RKO (cell line): ENCODE measurements at places on chromosomes 12 and 14.

GRCh38 chr14:100401792-100402191, 78.7 kb downstream of the SLC25A47 start:
- DNase-seq = no peak

- peak; percentile 72 for DNase-seq
These were observed 25.6 kb upstream of the ARID4A start for GRCh38 chr14:58272588-58273372.

GRCh38 chr12:100859063-100859627, 64.6 kb downstream of the ANO4 start:
- no peak for DNase-seq

DNA sequence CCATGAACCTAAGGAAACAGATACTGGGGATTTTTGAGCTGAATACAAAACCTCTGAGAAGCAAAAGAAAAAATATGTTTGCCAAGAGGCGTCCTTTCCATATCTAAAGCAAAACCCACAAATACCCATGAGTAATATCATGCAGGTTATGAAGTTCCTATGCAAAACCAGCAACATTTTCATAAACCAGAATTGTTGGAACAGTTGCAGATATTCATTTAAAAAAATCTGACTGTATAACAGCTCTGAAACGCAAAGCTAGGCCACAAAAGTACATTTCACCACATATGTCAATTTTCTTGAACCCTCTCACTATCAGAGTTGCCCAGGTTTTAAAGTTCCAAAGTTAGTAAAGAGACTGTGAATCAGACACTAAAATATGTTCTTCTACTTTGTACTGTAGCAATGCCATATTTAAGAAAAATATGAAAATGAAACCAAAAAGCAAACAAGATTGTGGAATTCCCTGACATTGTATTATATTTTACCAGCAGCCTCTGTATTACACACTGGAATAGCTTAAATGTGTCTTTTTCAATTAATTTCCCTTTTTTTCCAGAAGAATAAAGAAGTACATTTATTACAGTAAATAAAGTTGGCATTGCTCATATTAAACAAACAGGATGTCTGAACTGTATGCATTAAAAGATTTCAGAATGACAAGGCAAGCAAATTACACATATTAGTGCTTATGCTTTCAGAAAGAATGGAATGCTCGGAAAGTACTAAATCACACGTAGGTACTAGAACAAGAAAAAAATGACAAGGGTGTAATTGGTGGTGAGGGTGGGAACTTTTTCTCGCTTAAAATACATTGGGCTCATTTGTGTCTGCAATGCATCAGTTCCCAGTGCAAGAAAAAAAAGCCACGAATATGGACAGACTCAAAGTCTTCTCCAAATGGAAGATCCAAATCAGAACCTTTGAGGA, 33.6 kb upstream of the HIF1A start:
- no peak for DNase-seq

DNA sequence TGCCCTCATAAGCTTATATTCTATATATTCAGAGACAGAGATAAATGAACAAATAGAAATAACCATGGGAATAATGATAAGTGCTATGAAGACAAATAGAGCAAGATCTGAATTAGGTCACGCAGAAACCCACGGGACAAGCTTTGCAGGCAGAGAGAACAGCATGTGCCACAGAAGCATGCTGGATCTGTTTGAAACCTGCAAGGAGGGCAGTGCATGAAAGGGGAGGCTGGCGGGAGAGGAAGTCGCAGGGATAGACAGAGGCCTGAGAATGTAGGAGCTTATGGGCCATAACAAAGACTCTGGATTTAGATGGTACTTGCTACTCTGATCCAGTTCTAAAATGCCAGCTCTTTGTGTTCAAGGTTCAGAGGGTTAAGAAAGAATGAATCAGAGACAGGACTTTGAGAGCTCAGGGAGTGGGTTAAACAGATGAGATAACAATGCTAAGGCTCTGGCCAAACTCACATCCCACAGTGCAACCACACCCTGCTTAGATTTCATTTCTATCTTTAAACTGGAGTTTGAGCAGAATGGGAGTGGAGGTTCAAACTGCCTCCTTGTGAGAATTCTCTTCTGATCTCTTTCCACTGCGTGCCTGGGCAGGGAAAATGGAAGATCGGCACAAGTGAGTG, 49.2 kb upstream of the PPP1R12A start:
- DNase-seq = no peak

DNA sequence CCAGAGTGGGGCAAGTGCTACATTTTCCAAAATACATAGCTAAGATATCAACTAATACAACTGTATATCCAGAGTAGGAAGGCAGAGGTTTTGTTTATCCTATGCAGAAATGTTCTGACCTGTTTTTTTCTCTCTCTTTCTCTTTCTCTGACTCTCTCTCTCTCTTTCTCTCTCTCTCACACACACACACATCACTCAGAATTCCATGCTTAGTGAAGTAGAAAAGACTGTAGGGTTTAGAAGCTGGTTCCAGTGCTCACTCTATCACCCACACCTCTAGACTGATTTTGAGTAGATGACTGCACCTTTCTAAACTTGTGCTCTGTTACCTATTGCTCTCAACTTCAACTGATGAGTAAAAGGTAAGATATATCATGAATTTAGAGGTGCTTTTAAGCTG, 356.7 kb downstream of the LRIG3 start:
- DNase-seq = no peak

- no peak for DNase-seq
These were observed 14.2 kb downstream of the APPL2 start for GRCh38 chr12:105221583-105222283.

GRCh38 chr12:26732005-26732908, 100.7 kb downstream of the ITPR2 start:
- no peak for DNase-seq

DNA sequence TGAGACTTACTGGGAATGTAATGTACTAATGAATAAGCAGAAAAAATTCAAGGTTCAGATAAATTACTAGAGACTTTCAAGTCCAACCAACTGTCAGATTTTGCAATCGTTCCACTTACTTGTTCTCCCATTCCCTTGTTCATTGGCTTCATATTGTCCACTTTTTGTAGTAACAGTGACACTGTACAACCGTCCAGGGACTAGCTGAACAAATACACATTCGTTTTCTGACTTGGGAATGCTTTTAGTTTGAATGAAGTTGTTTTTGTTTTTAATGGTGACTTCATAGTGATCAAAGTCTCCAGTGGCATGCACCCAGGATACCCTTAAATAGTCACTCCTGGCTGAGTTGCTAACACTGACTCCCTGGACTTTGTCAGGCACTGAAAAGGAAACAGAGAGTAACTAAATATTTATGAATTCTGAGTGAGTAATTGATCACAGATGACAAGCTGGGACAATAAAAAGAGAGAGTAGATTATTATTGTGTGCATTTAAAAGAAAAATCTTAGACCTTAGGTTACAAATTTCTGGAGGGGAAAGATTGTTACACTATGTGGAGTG, 65.4 kb downstream of the PTPRB start:
- DNase-seq = no peak

GRCh38 chr12:30138483-30138882, 354.7 kb upstream of the TMTC1 start:
- no peak for DNase-seq

- DNase-seq = no peak
These were observed 113.6 kb downstream of the NUAK1 start for GRCh38 chr12:106025129-106025528.

DNA sequence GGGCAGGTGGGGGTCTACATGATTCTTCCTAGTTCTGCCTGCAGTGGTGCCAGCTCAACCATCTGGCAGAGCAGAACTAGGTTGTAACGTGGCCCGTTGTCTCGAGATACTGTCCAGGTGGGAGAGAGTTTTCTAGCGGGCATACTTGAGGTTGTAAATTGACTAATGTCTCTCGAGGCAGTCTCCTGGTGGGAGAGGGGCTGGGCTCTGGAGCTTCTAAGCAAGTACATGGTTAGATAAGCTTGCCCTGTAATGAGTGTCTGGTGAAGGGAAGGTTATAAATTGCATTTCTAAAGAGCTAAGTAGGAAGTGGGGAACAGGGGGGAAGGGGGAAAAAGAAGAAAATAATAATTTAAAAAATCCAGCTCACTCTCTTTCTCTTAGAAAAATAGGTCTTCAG, 18.1 kb downstream of the BDKRB1 start:
- no peak for DNase-seq

- DNase-seq = no peak
These were observed 74.7 kb downstream of the BTG1 start for GRCh38 chr12:92070864-92071445.

DNA sequence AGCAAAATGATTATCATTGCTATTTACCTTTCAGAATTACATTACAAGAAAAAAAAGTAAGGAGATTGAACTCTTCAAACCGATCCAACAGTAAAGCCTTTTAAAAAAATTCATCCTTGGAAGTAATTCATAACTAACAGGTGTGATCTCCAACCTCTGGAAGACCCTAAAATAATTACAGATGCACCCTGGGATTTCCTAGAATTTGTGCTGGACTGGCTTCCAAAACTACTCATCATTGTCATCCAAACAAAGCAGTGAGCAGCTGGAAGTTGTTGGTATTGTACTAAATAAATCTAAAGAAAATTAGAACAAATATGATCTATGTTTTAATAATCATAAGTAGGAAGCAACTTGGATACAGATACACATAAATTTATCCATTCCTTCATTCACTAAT, 1.9 kb upstream of the YBX3 start:
- DNase-seq = no peak

DNA sequence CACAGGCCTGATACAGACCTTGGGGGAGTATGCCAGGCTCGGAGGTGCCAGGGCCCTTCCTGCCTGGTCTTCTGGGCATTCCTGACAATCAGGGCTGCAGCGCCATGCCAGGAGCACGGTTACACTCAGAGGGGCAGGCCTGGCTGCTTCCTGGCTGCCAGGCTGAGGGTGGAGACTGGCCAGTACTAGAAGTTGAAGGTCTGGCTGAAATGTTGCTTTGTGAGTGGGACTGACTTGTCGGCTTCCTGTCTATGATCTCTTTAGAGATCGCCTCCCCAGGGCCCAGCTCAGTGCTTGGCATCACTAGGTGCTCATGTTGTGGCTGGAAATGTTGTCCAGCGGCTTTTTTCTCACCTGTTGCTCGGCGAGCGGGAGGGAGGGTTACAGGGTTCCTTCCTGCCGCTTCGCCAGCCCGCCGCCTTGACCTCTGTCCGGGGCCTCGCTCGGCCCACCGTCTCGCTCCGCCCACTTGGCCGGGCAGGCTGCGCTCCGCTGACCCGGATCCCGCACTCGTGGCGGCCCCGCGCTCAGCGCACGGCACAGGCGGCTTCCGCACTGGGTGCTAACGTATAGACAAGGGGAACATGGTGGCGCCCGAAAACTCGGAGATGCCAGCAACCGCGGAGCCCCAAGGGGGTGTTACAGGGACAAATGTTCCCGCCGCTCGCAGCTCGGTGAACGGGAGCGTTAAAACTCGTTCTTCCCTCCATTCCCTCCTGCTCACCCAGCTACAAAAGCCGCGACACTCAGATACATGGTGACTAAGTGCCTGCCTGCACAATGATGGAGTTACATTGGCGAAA, 32.6 kb downstream of the PAPLN start:
- no peak for DNase-seq

DNA sequence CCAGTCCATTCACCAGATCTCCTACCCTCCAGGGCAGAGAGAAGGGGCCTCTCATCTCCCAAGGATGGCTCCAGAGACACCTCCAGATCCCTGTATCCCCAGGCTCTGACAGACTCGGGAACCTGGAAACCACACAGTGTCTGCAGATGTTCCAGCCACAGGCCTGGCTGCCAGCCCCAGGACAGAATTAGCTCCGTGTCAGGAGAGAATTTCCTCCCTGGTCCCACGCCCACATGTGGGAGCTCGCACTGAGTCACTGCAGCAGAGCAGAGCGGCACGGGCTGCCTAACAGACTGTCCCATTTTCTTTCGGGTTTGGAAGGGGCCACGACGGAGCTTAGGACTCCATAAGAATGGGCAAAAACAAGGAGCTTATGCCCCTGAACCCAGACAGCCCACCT, 33.6 kb downstream of the CMKLR1 start:
- peak; percentile 35 for DNase-seq

DNA sequence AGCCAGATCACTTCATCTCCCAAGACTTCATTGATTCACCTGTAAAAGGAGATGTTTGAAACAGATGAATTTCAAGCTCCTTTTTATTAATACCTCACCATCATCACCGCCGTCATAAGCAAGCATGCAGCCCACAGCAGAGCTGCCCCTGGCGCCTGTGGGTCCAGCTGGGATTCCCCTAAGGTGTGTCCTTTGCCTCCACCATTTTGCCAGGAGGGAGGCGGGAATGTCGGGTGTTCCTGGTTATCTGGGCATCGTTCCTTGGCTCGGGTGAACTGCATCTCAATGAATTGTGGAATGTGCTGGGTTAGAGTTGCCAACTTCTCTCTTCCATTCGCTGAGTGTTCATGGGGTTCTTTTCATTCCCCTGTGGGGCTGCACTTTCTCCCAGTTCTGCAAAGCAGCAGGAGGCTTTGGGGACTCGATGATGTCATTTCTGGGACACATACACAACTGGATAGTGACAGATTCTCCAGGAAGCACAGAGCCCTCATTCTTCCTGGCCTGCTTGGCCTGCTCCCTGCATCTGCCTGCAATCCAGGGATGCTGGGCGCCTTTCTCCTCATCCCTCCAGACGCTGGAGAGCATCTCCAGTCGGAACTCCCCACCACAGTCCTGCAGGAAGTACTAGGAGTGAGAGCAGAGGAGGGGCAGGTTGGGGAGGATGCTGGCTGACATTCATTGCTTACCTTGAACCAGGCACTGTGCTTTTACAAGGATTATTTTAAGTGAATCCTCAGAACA, 10.1 kb downstream of the CCND2 start:
- DNase-seq = no peak

DNA sequence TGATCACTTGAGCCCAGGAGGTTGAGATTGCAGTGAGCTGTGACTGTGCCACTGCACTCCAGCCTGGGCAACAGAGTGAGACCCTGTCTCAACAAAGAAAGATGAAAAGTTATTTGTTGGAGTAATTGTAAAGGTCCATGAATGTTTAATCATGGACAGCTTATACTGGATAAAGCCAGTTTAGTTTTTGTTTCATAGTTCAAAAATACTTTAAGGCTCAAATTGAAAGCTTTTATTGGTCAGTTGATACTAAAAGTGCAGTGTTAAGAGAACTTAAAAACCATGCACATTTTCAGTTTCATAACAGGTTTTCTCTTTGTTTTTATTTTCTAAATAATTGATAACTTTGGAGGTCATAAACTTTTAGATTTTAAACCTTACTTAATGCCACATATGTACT, 108.4 kb downstream of the MON2 start:
- DNase-seq = no peak

- peak; percentile 70 for DNase-seq
These were observed 507 bp downstream of the AHSA1 start for GRCh38 chr14:77458249-77458950.

GRCh38 chr14:71595441-71595840, 336.8 kb upstream of the RGS6 start:
- no peak for DNase-seq

DNA sequence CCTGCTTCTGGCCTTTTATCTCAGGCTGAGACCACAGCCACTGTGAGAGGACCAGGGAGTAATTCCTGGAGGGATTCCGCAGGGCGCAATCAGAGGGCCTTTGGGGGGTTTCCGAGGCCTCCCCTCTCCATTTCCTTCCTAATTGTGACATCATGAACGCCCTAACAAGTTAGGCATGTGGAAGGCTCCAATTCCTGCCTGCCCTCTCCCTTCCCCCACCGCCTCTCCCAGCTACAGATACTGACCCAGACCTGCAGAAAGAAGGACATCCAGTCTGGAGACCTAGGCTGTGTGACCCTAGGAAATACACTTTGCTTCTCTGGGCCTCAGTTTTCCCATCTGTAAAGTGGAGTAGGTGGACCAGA, 637.9 kb downstream of the MED13L start:
- DNase-seq = no peak

GRCh38 chr12:16350682-16351081, 3.2 kb downstream of the MGST1 start:
- DNase-seq = peak; percentile 80

GRCh38 chr12:63942464-63943241, 98.2 kb downstream of the SRGAP1 start:
- no peak for DNase-seq
